ENCODE measurements at places on chromosomes 16 and 17.

- DNase-seq, result no peak
Measured at GRCh38 chr17:63492940-63493339, 16.1 kb downstream of the ACE start.

- no peak for DNase-seq
Measured at GRCh38 chr16:48441863-48442279, 56.7 kb upstream of the SIAH1 start.

DNA sequence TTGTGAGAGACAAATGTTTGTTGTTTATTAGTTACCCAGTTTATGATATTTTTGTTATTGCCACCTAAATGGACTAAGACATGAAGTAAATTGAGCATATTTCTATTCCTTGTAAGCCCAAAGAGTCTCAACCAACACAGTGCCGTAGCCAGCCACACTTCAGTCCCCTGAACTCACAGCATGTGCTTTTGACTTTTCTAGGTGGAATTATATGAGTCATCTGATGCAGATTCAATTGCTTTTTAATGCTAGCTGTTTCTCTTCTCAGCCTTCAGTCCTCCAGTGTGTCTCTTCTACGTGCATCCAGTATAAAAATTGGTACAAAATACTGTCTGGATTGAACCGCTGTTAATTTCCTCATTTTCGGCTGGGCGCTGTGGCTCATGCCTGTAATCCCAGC is 39.0 kb downstream of the IQCK start:
- DNase-seq, result no peak

DNA sequence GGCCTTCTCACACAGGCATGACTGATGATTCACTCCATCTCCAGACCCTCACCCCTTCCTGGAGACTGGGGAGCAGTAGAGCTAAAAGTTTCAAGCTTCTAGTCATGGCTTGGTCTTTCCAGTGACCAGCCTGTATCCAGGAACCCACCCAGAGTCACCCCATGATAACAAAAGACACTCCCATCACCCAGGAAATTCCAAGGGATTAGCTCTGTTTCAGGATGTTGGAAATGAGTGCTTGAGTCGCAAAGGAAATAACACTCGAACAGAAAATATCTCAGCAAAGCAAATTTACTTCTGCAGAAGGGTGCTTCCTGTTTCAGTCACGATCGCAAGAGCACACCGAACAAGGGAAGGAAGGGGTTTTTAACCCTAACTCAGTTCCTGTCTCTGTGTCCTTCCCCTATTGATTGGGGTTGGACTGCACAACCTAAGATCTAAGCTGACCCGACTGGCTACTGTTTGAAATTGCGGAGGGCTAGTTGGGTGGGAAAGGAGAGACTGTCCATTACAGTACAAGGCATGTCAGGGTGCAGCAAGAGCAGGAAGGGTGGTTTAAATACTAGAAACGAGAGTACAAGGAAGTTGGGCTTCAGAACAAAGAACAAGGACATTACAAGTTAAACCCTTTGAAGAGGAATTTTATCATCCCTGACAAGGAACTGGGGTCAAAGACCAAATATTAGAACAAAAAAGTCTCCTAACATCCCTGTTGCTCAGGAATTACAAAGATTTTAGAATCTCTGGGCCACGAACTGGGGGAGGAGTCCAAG is 224.4 kb upstream of the CACNG5 start:
- DNase-seq, result no peak

DNA sequence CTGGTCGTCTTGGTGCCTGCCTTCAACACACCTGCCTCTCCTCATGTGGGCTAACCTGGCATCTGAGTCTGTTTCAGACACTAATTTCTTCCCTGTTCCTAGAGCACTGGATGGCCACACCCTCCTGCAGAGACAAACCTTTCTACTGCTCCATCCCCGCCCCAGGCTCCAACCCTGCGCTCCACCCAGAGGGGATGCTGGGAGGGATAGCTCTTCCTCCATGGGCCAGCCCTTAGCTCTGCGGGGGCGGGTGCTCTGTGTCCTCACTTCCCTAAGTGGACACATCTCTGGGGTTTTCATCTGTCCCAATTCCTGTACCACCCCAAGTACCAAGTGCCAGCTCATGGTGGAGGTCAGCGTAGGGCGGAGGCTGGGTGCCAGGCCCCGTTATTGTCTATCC is 11.0 kb upstream of the CRISPLD2 start:
- no peak for DNase-seq

DNA sequence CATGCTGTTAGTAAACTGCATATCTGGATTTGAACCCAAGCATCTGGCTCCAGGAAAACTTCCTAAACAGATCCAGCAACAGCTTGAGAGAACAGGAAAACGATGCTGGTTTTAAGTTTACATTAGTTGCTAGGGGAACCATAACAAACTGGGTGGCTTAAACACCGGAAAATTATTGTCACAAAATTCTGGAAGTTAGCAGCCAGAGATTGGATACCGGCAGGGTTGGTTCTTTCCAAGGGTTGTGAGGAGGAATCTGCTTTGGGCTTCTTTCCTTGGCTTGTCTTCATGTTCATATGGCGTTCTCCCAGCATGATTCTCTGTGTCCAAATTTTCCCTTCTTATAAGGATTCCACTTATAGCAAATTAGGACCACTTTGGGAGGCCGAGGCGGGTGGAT is 276.9 kb upstream of the TOM1L1 start:
- no peak for DNase-seq

DNA sequence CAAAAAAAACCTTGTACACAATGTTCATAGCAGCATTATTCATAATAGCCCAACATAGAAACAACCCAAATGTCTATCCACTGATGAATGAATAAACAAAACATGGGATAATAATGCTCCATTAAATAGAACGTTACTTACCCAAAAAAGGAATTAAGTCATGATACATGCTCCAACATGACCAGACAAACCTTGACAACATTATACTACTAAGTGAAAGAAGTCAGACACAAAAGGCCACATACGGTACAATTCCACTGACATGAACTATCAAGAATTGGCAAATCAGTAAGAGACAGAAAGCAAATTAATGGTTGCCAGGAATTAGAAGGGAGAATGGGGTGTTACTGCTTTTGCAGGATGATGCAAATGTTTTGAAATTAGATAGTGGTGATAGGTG is 193.8 kb upstream of the SHISA6 start:
- DNase-seq, result no peak

DNA sequence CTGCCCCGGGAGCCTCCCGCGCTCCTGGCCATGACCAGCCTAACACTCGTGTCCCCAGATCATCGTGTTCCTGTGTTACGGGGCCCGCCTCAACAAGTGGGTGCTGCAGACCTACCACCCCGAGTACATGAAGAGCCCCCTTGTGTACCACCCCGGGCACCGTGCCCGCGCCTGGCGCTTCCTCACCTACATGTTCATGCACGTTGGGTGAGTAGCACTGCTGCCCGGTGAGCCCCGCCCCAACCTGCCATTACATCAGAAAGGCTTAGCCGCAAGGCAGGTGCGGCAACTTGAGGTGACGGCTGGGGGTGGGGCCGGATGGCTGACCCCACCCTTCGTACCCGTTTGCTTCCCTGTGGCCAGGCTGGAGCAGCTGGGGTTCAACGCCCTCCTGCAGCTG is 1.4 kb downstream of the RHBDL1 start:
- DNase-seq, result no peak

DNA sequence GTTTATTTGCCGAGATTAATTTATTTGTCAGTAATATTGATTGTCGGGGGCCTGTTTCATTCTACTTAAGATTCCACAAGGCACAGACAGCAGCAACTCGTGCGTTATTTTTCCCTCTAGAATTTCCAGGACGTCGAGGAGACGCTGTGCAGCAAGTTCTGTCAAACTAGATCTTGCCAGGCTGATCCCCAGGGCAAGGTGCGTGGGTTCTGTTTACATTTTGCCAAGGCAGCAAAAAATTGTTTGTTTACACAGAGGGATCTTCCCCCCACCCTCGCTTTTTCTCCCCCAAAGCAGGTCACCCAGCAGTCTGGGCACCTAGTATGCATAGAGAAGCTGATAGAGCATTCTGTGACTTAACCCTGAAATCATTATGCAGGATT is 111.4 kb downstream of the IRX3 start:
- no peak for DNase-seq

GRCh38 chr17:19610311-19610710 is 38.2 kb upstream of the ALDH3A2 start:
- no peak for DNase-seq

DNA sequence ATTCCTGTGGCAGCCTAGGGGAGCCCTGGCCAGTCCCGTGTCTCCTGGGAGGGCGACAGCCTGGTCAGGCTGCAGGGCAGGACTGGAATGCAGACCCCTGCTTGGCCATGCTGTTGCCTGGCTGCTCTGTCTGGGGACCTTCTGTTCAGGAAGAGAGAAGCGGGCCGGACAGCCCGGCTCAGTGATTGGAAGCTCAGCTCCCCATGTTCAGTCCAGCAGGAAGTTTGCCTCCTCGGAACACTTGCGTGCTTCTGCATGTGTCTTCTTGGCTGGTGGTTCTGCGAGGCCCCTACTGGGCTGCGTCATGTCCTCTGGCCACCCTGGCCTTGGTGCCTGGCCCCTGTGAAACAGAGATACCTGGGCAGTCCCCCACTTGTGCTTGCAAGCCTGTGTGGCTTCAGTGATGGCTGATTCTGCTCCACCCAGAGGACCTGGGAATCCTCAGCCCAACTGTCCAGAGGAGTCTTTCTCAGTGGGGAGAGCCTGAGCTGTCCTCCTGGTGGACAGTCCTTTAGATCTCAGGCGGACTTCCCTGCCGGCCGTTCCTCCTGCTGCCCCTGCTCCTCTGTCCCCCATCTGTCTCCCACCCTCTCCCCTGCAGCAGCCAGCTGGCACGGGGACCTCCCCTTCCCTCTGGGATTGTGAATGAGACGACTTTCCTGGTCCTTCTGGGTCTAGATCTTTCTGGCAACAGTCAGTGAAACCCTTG is 279.5 kb downstream of the SEC14L1 start:
- no peak for DNase-seq

DNA sequence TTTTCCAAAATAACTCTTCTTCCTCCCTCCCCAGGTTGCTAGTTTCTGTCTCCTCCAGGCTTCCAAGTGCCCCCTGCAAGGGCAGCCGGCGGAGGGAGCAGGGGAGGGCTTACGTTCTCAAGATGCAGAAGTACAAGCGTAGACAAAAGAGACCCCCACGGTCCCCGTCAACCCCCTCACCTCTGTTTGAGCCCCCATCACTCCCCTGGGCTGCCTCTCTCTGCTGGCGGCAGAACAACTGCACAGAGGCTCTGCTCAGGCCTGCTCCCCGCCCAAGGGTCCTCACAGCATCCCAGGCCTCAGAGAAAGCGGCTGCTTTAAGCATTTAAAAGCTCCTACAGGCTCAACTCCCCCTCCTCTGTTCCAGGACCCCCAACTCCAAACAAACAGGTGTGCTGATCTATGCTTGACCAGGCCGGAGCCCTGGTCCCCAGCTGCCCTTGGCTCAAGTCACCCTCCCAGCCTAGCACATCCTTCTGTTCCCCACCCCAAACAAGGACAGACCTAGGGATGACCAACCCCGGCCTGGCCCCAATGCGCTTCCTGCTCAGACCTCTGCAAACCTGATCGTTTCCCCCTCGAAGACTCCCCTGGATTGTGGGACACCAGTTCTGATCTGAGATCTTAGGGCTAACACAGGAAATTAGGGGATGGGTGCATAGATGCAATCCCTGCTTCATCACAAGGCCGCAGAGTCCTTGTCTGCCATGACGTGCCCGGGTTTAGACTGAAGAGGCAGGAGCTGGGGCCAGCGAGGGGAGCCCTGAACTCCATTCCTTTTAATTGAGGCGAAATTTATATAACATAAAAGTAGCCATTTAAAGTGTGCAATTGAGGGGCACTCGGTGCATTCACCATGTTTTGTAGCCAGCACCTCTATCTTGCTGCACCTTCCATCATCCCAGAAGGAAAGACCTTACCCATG is 17.2 kb upstream of the RBFOX3 start:
- no peak for DNase-seq

DNA sequence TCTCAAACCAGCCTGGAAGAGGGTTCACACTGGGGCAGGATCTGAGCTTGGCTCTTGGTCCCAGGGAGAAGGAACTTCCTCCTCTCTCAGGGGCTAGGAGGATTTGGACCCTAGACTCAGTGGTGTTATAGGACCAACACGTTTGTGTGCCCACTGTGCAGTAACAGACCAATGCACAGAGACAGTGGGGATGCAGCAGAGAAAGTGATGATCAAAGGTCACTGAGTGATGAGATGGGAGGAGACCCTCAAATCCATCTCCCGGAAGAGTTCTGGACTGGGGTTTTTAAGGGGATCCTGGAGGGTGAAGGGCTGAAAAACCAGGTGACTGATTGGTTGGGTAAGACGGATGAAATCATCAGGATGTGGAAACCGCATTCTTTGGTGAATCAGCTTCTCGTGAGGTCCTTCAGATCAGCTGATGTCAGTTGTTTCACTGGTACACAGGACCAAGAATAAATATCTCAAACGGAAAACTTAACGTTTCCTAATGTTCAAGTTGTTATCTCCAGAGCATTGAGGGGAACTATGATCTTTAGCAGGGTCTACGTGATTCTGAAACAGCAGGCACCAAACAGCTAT is 3.3 kb upstream of the VAC14 start:
- DNase-seq, result no peak

- no peak for DNase-seq
Measured at GRCh38 chr16:53741546-53741945, 37.6 kb downstream of the FTO start.

DNA sequence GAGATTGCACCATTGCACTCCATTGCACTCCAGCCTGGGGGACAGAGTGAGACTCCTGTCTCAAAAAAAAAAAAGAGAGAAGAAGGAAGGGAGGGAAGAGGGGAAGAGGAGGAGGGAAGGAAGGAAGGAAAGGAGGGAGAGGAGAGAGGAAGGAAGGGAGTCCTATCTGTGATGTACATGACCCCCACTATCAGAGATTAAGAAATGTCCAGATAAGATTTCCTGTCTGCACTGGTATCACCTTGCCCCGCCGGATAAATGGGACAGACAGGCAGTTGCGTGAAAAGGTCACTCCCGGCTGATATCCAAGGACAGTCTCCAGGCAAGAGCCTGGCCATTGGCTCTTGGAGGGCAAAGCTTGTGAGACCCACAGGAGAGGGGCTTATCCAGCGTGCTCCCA is 5.2 kb upstream of the ZFPM1 start:
- no peak for DNase-seq

GRCh38 chr17:12918142-12918541 is 99.7 kb downstream of the ELAC2 start:
- DNase-seq, result no peak

GRCh38 chr16:10202649-10203048 is 20.4 kb upstream of the GRIN2A start:
- DNase-seq, result no peak

DNA sequence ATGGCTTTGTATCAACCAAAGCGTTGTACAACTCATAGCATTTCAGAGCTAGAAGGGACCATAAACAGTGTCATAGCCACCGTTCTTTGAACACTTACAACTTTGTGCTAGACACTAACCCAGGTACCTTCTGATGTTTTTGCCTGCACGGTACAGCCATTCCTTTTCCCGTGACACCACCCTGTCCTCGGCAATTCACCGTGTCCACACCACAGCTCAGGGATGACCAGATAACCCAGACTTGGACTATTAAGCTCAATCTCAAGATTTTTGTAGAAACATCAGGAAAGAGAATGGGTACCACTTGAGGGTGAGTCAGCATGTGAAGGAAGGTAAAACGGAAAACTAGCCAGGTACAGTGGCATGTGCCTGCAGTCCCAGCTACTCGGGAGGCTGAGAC is 9.8 kb upstream of the CBFB start:
- no peak for DNase-seq

All from NT2/D1 (cell line).